Hematopoietic multipotent progenitor cell treated with erythropoietin and hydrocortisone succinate and interleukin-3 and kit ligand, for 8 days (in vitro differentiated cells): ENCODE measurements at places on chromosomes 13 and 19.
A peak's percentile ranks its signal among the peaks of the same experiment; 100 is the strongest.

- DNase-seq = no peak
Measured at GRCh38 chr19:39327363-39328045, 6.8 kb upstream of the LRFN1 start.

DNA sequence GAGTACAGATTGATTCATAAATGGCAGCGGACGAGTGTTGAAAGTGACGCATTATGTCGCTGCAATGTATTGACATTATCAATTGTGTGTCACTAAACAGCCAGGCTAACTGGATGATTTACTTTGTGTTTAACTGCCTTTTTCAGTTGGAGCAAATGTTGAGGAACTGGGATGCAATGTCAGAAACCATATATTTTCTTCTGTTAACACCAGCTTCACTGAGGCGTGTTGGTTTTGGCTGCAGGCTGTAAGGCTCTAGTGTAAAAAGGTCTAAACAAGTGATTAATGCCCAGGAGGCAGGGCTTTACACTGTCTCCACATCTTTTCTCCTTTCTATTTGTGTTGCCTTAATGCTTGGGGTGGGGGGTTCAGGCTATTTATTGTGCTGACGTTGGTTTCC, 80.1 kb downstream of the GGACT start:
- no peak for DNase-seq

- DNase-seq = no peak
Measured at GRCh38 chr19:33752018-33752800, 44.5 kb upstream of the KCTD15 start.

DNA sequence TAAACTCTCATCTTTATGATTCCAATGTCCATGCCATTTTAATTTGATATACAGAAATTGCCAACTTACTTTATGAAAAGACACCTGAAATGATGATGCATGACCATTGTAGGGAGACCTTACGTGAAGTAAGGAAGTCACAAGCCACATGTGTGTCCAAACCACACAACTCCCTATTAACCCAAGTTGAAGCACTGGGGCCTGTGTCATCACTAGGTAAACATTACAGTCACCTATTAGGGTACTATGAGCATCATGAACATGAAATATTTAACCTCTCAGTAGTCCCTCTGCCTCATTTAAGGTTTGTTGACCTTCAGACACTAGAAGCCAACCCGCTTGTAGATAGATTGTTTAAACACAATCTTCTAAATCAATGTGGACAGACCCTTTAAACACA, 576.9 kb downstream of the IRS2 start:
- no peak for DNase-seq

- DNase-seq = peak; percentile 34
Measured at GRCh38 chr19:10553943-10554381, 10.3 kb downstream of the ATG4D start.

GRCh38 chr13:97238432-97238831, 16.3 kb downstream of the MBNL2 start:
- DNase-seq = no peak

- DNase-seq = no peak
Measured at GRCh38 chr19:43747557-43748204, 7.1 kb downstream of the SMG9 start.

GRCh38 chr13:40755082-40755700, 15.8 kb downstream of the MRPS31 start:
- no peak for DNase-seq

GRCh38 chr19:50312967-50313811, 16.0 kb downstream of the KCNC3 start:
- DNase-seq = no peak

GRCh38 chr19:14699641-14700040, 9.8 kb downstream of the ZNF333 start:
- DNase-seq = no peak

DNA sequence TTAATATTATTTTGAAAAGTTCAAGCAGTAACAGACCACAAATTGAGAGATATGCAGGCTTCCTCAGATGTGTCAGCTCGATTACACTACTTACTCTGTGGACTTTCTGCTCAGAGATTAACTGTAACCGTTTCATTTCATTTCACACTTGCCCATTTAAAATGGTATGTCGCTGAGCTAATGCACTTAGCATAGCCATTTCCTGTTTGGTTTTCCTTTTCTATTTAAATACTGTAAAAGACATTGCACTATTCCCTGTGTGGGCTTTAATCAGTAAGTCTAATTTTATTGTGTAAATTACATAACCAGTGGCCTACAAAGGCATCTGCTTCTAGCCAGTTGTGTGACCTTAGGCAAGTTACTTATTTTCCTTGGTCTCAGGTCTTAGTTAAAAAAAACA, 237.6 kb downstream of the LACC1 start:
- DNase-seq = peak; percentile 62

- no peak for DNase-seq
Measured at GRCh38 chr13:85204668-85205344, 594.4 kb downstream of the SLITRK6 start.

GRCh38 chr13:30652746-30653386, 35.1 kb downstream of the USPL1 start:
- peak; percentile 38 for DNase-seq

DNA sequence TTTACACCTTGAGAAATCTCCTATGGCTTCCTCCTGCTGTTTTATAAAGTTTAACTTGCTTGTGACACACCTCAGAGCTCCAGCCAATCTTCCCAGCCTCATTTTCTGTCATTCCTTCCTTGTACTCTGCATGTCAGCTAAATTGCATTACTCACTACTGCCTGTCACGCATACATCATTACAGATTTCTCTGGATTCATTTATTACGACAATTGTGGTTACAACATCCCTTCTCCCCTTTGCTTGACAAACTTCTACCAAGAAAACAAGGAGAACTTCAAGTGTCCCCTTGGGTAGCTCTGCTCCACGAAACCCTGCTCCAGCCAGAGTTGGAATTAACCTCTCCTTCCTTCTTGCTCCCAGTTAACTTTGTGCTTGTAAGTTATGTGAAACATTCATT, 22.0 kb upstream of the GPR18 start:
- no peak for DNase-seq

DNA sequence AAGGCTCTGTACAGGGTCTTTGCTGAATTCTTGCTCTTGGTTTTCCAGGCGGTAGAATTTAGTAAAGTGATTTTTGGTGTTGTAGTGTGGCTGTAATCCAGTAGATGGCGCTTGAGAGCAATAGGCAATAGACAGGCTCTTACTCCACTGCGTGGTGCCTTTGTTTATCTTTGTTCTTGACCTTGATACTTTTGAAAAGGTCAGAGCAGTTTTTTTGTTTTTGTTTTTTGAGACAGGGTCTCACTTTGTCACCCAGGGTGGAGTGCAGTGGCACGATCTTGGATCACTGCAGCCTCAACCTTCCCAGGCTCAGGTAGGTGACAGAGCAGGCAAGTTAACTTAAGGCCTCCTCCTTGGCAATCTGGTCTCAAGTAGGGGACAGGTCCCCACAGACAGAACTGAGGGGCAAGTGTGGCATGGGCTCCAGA, 12.2 kb upstream of the LILRA5 start:
- peak; percentile 61 for DNase-seq

- no peak for DNase-seq
Measured at GRCh38 chr13:106736941-106737340, 169.0 kb upstream of the ARGLU1 start.

- DNase-seq = peak; percentile 27
Measured at GRCh38 chr19:17323964-17324332, 10.7 kb downstream of the ANO8 start.

GRCh38 chr19:48469289-48469881, at the start of gene CYTH2:
Gene CYTH2 (plus strand): TSS chr19:48469369. CDS start chr19:48469508, 139 bp downstream.
- peak; percentile 78 for DNase-seq

DNA sequence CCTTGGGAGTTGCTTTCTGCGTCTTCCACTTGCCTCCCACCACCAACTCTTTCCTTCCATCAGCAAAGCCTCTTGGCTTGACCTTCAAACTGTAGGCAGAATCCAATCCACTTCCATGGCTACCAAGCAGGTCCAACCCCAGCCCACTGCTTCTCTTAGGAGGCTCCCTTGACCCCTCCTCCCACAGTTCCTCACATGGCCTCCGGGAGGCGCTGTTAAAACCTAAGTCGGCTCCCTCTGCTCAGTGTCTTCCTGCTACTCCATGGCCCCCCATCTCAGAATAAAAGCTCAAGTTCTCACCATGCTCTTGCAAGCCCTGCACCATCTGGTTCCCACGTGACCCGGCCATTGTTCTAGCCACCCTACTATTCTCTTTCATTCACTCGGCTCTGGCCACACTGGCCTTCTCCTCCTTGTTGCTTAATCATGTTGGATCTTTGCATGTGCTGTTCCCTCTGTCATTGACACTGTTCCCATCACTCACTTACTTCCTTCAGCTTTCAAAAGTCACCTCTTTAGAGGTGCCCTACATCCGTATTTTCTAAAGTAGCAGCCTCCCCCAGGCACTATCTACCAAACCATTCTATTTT, 7.5 kb downstream of the IZUMO2 start:
- no peak for DNase-seq

DNA sequence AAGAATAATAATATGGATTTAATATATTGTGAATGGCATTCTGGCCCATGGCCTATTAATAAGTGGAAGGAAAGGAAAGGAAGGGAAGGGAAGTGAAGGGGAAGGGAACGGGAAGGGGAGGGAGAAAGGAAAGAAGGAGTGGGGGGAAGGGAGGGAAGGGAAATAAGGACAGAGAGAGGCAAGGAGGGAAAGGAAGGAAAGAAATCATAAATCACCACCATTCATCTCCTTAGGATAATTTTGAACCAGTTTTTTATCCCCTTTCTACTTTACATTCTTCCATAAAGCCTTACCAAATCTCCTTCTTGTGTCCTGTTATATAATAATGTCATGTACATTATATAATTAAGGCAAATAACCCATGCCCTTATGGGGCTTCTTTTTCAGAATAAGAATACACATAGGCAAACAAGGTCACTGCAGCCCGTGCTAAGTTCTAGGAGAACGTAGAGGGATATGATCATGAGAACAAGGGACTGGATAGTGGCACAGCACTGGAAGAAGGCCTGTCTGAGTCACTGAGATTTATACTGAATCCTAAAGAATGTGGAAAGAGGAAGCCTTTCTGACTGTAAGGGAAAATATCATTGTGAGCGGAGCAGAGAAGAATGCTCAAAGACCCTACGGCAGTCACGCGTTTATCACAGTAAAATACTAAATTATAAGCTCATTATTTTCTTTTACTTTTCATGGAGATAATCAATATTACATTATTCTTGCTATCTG, 444.5 kb upstream of the GPC6 start:
- no peak for DNase-seq

GRCh38 chr13:98869408-98870090, 108.3 kb downstream of the DOCK9 start:
- peak; percentile 51 for DNase-seq
